Ascending aorta (tissue), 2 donors: ENCODE measurements at places on chromosomes 11 and 22. TPM values are rescaled to one million over a fixed set of nuclear protein-coding genes. Genes with fewer than 3 reads are reported as not detected.

Gene MPPED2
- total RNA-seq = 5.3 TPM

Gene C11orf42
- not detected for total RNA-seq

Gene HBD
- total RNA-seq = not detected

Gene CHKB
- 82.4 TPM for total RNA-seq

Gene PLAAT2
- total RNA-seq = not detected

Gene NPAS4
- total RNA-seq = 5.0 TPM

Gene SHANK3
- total RNA-seq = 128 TPM

Gene IGSF9B
- 162 TPM for total RNA-seq

Gene MRGPRX2
- total RNA-seq = not detected

Gene ADORA2A
- 14.7 TPM for total RNA-seq

Gene OR5A2
- not detected for total RNA-seq

Gene SNX32
- not detected for total RNA-seq

Gene FERMT3
- 55.2 TPM for total RNA-seq

Gene GAL3ST1
- not detected for total RNA-seq

Gene MRGPRE
- not detected for total RNA-seq

Gene HMOX1
- 27.1 TPM for total RNA-seq

Gene PGR
- 31.1 TPM for total RNA-seq

Gene GSC2
- total RNA-seq = not detected

Gene TRIM48
- total RNA-seq = not detected

Gene OR5B21
- total RNA-seq = not detected

Gene OPCML
- not detected for total RNA-seq

Gene LDLRAD3
- 21.6 TPM for total RNA-seq

Gene LSP1
- total RNA-seq = 41.9 TPM

Gene P4HA3
- 2.1 TPM for total RNA-seq

Gene MCHR1
- total RNA-seq = not detected

Gene OOSP3
- total RNA-seq = not detected

Gene PRG3
- total RNA-seq = not detected

Gene TPP1
- 96.7 TPM for total RNA-seq

Gene SLC22A9
- total RNA-seq = not detected

Gene RTN4RL2
- total RNA-seq = 0.64 TPM

Gene FXYD2
- not detected for total RNA-seq

Gene SBF2
- total RNA-seq = 34.5 TPM

Gene SLC6A5
- not detected for total RNA-seq

Gene CSF2RB
- 6.0 TPM for total RNA-seq
